ENCODE measurements at places on chromosomes 3 and 15. TPM values are rescaled to one million over a fixed set of nuclear protein-coding genes. Genes with fewer than 3 reads are reported as not detected.

DNA sequence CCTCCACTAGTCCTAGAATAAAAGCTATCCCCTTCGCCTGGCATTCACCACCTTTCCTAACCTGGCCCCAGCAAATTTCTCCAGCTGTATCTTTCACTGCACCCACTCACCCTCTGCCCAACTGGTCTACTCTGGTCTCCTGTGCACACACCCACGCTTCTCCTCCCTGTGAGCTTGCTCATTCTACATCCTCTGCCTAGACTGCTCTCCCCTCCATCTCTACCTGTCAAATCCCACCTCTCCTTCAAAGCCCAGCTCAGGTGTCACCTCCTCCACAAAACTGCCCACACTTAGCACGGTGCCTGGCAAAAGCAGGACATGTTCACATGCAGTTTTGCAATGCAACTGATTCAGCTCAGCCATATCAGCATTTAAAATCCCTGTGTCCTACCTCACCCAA is 45.8 kb upstream of the NTRK3 start:
- no peak for DNase-seq
- H3K36me3 ChIP-seq: no peaks in the 10 kb centered on the region
- H3K27me3 ChIP-seq: no peaks in the 10 kb centered on the region
- H3K4me3 ChIP-seq: no peak overlapping the region

CPN2 gene
- total RNA-seq: not detected

PLS1 gene
- 0.78 TPM for total RNA-seq

DNA sequence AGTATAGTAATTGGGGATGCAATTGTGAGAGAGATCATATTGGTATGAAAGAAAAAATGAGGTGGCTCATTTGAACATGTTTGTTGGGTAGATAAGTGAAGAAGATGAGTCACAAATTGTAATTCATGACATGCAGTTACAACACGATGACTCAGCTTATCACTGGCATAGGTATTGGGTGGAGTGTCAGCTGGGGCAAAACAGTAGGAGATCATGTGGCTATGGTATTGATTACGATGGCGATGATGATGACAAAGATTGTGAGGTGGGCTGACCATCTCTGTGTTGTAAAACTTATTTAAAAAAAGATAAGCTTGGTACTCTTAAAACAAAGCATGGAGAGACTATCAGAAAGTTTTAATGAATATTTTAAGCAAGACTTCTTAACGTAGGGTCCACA is 11.6 kb upstream of the DPH6 start:
- peaks cover 4% of the 10 kb centered on the region for H3K4me1 ChIP-seq
- H3K27me3 ChIP-seq: no peaks in the 10 kb centered on the region
- no peak overlapping the region for H3K4me3 ChIP-seq
- DNase-seq: no peak

- peaks cover 2% of the 10 kb centered on the region for H3K36me3 ChIP-seq
- no peak for DNase-seq
- no peak overlapping the region for H3K4me3 ChIP-seq
- no peak overlapping the region for H3K27ac ChIP-seq
- peaks cover 12% of the 10 kb centered on the region for H3K4me1 ChIP-seq
These were observed 196.2 kb downstream of the ROBO2 start for GRCh38 chr3:77236118-77236517.

GRCh38 chr15:84889313-84889990 is 5.0 kb downstream of the SLC28A1 start:
- H3K27ac ChIP-seq: no peak overlapping the region
- H3K4me1 ChIP-seq: peaks cover 2% of the 10 kb centered on the region
- no peaks in the 10 kb centered on the region for H3K36me3 ChIP-seq
- H3K4me3 ChIP-seq: no peak overlapping the region
- peaks cover 16% of the 10 kb centered on the region for H3K27me3 ChIP-seq
- DNase-seq: no peak

DNA sequence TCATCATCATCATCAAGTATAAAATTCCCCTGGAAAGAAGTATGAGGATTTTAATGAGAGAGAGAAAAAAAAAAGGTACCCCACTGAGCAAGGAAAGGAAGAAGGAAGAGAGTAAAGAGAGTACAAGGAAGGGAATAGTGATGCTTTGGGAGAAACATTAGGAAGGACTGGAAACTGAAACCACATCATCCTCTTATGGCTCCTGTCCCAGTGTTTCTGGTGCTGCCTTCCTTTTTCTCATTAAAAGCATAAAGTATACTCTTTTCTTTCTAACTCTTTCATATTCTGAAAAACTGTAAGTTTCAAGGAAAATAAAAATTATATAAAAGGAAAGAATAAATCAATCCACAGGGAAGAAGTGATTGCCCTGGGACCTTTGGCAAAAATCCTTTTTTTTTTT is 616.4 kb upstream of the CBLB start:
- no peaks in the 10 kb centered on the region for H3K27me3 ChIP-seq
- H3K4me1 ChIP-seq: peaks cover 3% of the 10 kb centered on the region
- no peak overlapping the region for H3K27ac ChIP-seq
- no peaks in the 10 kb centered on the region for H3K36me3 ChIP-seq
- H3K4me3 ChIP-seq: no peak overlapping the region
- no peak for DNase-seq

CDHR4 gene
- total RNA-seq: not detected

- peaks cover 32% of the 10 kb centered on the region for H3K4me1 ChIP-seq
- peaks cover 49% of the 10 kb centered on the region for H3K36me3 ChIP-seq
- H3K4me3 ChIP-seq: no peak overlapping the region
- H3K27me3 ChIP-seq: no peaks in the 10 kb centered on the region
- DNase-seq: no peak
These were observed 99.3 kb downstream of the OXNAD1 start for GRCh38 chr3:16364323-16364722.

GP9 gene
- not detected for total RNA-seq

CD96 gene
- not detected for total RNA-seq

CD200R1 gene
- not detected for total RNA-seq

- no peaks in the 10 kb centered on the region for H3K27me3 ChIP-seq
- peaks cover 19% of the 10 kb centered on the region for H3K4me1 ChIP-seq
- H3K36me3 ChIP-seq: peaks cover 28% of the 10 kb centered on the region
- no peak for DNase-seq
These were observed 54.5 kb upstream of the OCA2 start for GRCh38 chr15:28153492-28154119.

PTH1R gene
- total RNA-seq: 12.9 TPM

- no peaks in the 10 kb centered on the region for H3K27me3 ChIP-seq
- H3K4me1 ChIP-seq: peaks cover 32% of the 10 kb centered on the region
- no peak for DNase-seq
- H3K36me3 ChIP-seq: peaks cover 2% of the 10 kb centered on the region
These were observed 42.0 kb upstream of the TP63 start for GRCh38 chr3:189589179-189589569.

DNA sequence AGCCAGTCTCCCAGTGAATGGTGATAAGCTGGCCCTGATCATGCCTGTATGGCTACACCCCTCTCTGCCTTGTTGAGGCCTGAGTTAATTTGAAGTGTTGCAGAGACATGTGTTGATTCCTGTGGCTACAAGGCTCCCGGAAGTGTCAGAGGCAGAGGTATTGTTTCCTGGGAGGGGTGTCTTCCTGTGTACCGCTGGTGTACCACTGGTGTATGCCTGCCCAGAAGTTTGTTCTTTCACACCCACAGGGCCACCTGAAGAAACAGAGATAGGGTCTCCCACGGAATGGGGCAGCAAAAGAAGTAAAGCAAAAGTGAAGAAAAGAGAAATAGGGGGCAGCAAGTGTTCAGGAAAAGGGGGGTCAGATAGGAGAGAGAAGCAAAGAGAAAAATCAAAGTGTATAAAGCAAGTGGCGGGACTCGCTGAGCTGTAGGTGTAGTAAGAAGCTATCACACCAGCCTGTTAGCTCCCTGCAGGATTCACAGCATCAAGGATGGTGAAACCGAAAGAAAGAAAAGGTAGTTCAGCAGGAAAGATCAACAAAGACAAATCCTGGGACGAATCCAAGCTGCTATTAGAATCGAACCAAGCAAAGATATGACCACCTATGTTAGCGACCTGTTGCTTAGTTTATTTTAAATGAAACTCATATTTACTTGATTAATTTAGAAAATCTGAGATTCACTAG is 36.6 kb upstream of the CD47 start:
- no peaks in the 10 kb centered on the region for H3K36me3 ChIP-seq
- no peaks in the 10 kb centered on the region for H3K27me3 ChIP-seq
- no peak overlapping the region for H3K27ac ChIP-seq
- no peak overlapping the region for H3K4me3 ChIP-seq
- DNase-seq: no peak

FBXO40 gene
- total RNA-seq: not detected

DNA sequence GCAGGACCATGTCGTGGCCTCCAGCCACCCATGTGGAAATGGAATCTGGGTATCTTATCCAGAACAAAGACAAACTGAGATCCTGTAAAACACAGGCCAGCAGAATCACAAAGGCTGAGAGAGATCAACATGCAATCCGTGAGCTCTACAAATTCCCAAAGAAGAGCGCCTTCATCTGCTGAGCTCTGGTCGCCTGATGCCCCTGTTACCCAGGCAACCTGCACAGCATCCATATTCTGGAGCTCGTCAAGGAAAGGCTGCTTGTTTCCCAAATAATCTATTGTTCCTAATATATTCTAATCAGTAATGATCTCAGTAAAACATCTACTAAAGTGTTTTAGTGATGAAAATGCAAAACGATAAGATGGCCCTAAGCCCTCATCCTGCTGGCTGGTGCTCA is 133.6 kb downstream of the OCA2 start:
- no peak for DNase-seq
- no peaks in the 10 kb centered on the region for H3K36me3 ChIP-seq
- no peak overlapping the region for H3K4me3 ChIP-seq
- no peak overlapping the region for H3K27ac ChIP-seq

DNA sequence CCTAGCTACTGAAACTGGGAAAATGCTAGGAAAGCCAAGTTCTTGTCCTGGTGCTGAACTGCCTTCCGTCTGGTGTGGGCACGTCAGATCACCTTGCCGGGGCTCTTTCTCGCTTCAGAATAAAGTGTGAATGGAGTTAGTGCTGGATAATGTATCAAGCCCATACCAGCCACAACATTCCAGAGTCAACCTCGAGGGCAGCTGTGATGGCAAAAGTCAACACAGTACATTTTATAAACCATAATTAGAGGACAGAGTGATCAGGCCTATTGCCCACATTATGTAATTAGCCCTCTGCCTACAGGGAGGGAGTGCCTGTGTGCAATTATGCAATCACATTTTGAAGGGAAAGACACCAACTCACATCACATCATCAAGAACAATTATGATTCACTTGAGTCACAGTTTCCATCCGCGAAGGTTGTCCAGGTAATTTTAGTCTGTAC is 165.2 kb downstream of the RORA start:
- H3K27me3 ChIP-seq: peaks cover 6% of the 10 kb centered on the region
- no peak overlapping the region for H3K4me3 ChIP-seq
- H3K27ac ChIP-seq: no peak overlapping the region
- H3K36me3 ChIP-seq: peaks cover 3% of the 10 kb centered on the region

- H3K36me3 ChIP-seq: peaks cover 10% of the 10 kb centered on the region
- H3K27ac ChIP-seq: peak overlapping the region; percentile 78
- H3K4me1 ChIP-seq: peaks cover 41% of the 10 kb centered on the region
- H3K27me3 ChIP-seq: no peaks in the 10 kb centered on the region
These were observed 244.4 kb upstream of the COL8A1 start for GRCh38 chr3:99393961-99394360.

ITIH1 gene
- total RNA-seq: not detected

FOXB1 gene
- total RNA-seq: not detected

DNA sequence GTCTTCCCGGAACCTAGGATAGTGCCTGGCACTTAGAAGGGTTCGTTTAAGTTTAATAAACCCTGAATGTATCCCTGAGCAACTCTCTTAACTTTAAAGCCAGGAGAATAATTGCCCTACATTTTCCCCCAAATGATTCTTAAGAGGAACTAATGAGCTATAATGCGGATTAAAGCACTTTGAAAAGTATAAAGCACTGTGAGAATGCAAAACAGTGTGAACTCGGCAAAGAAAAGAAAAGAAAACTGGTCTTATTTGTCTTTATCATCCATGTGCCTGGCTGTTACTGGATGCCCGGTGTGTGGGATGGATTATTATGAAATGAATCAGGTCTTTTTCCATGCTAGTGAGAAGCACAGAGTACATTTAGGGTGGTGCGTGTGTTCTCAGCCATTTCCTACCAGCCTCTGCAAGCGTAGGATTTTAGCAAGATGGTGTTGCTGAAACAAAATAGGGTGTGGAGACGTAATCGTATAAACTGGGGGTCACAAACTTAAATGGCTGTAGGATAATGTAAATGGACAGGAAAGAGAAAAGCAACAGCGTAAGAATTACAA is 983 bp downstream of the KBTBD12 start:
- no peak overlapping the region for H3K27ac ChIP-seq
- no peak overlapping the region for H3K4me3 ChIP-seq
- H3K4me1 ChIP-seq: peaks cover 14% of the 10 kb centered on the region

DNA sequence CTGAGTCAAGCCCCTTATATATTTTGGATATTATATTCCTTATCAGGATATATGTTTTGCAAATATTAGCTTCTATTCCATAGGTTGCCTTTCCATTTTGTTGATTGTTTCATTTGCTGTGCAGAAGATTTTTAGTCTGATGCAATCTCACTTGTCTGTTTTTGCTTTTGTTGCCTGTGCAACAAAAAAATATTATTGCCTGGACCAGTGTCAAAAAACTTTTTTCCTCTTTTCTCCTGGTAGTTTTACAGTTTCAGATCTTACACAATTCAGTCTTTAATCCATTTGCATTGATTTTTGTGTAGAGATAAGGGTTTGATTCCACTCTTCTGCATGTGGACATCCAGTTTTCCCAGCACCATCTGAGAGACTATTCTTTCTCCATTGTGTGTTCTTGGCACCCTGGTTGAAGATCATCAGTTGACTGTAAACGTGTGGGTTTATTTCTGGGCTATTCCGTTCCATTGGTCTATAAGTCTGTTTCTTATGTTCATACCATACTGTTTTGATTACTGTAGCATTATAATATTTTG is 228.9 kb upstream of the NR2E3 start:
- H3K36me3 ChIP-seq: peaks cover 14% of the 10 kb centered on the region
- no peaks in the 10 kb centered on the region for H3K4me1 ChIP-seq
- DNase-seq: no peak
- H3K27ac ChIP-seq: no peak overlapping the region
- no peak overlapping the region for H3K4me3 ChIP-seq

SKOR1 gene
- total RNA-seq: 0.42 TPM

AMOTL2 gene
- total RNA-seq: 195 TPM

- no peaks in the 10 kb centered on the region for H3K36me3 ChIP-seq
- no peak for DNase-seq
- H3K27ac ChIP-seq: peak overlapping the region; percentile 79
- H3K27me3 ChIP-seq: no peaks in the 10 kb centered on the region
These were observed 70.7 kb downstream of the SLC12A8 start for GRCh38 chr3:125141596-125142419.

All from osteocyte (in vitro differentiated cells).